NCI-H226 (cell line): ENCODE measurements at places on chromosomes 11 and 22.

- no peak for DNase-seq
Measured at GRCh38 chr11:111335549-111335948, 37.2 kb downstream of the POU2AF3 start.

DNA sequence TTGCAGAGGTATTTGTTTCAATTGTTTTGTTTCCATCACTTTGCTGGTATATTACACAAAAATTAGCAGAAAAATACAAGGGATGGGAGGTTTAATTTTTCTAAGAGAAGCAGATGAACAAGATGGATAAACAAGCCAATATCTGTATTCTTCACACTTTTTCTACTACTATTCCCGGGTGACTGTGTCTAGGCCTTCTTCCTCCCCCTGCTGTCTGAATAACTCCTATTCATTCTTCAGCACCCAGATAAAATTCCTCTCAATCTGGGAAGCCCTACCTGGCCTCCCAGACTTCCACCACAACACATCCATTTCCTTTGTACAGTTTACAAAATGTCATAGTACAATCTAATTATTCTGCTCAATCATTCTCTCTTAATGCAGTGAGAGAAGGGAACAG is 666.6 kb upstream of the TENM4 start:
- DNase-seq = no peak

DNA sequence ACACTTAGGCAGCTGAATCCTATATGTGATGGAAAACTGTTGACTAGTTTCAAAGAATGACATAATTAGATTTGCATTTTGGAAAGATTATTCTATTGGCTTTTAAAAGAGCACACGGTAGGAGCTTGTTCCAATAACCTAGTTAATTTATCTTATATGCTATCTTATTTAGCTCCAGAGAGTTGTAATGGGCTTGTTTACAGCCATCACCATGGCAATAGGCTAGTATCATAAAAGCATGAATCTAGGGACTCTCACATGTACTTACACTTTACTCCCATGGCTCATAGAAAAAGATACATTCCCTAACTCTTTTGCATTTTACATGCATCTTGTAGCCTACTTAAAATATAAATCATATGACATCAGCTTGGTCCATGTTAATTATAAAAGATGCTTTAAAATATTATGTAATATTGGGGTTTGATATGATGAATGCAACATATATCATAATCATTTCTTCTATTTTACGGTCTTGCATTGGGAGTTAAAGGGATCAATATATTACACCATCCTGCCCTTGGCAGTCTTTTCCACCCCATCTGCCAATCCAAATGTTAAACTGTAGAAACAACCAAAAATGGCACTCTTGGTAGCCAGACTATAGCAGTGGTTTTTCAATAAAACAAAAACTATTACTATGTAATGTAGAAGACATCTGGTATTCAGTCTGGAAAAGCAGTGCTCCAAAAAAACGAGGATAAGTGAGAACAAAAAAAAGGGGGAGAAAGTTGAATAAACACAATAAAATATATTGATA is 2254.0 kb downstream of the LRRC4C start:
- no peak for DNase-seq

- DNase-seq = no peak
Measured at GRCh38 chr11:13229136-13229535, 48.5 kb upstream of the BMAL1 start.

DNA sequence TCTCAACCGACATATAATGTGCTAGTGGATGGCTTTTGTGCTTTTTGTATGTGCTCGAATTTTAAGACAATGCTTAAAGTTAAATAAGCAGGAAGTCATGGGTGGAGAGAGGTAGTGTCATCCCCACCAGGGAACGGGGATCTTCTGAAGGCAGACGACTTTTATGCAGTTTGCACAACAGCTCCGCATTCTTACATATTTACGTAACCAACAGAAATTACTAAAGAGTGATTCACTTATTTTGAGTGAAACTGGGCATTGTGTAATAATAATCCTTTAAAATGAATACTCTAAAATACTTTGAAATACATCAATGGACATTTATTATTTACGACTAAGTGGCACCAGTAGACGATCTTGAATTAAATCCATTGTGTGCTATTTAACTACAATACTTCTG is 305.1 kb downstream of the CNTN5 start:
- DNase-seq = peak; percentile 94

GRCh38 chr22:42611051-42611450 is 3.6 kb downstream of the POLDIP3 start:
- DNase-seq = no peak

- no peak for DNase-seq
Measured at GRCh38 chr11:93063086-93063485, 93.6 kb downstream of the MTNR1B start.

DNA sequence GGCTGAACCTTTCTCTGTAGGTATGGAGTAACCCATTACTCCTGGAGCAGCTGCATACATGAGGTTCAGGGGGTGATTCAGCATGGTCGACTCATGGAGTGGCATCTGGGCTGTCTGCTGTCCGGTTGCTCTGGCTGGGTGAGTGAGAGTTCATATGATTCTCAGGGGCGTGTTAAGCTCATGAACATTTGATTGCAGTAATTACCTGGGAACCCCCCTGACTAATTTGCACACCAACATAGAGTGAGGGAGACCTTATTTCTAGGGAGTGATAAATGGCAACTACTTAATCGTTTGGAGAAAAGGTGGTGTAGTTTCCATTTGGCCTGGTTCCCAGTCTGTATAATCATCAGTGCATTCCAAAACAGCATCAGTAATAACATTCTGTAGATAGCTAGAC is 661.9 kb downstream of the ETS1 start:
- peak; percentile 64 for DNase-seq

DNA sequence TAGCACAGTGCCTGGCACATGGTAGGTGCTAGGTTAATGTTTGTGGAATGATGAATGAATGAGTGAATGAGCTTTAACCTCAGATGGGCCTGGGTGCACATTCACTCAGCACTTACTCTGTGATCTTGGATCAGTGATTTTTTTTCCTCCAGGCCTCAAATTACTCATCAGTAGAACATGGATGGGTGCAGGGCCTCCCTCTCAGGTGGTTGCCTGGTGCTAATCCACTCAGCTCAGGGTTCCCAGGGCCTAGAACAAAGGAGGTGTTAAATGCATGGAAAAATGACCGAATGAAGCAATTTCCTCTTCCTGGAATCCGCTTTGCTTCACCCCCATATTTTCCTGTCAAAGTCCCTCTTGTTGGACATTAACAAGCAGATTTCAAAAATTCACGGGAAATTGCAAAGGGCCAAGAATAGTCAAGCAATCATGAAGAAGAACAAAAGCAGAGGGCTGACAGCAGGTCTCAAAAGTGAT is 93.5 kb downstream of the MYEOV start:
- DNase-seq = no peak

GRCh38 chr22:29780748-29781676 is 13.8 kb downstream of the UQCR10 start:
- DNase-seq = peak; percentile 56

GRCh38 chr11:119599864-119600541 is 129.0 kb downstream of the NECTIN1 start:
- no peak for DNase-seq

DNA sequence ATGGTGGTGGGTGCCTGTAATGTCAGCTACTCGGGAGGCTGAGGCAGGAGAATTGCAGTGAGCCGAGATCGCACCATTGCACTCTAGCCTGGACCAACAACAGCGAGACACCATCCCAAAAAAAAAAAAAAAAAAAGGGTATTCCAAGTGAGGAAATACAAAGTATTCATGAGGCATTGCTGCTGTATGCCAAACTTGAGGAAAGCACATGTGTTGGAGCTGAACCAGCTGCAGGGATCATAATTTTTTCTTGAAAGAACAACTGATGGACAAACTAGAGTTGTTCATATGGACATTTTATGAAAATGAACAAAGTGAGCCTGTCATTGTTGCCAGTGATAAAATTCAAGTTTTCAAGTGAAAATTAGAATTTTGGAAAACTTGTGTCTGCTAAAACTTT is 15.8 kb downstream of the MARK2 start:
- DNase-seq = no peak

- no peak for DNase-seq
Measured at GRCh38 chr22:38572065-38572464, 2.1 kb upstream of the DMC1 start.

GRCh38 chr11:115623021-115623451 is 118.8 kb upstream of the CADM1 start:
- DNase-seq = peak; percentile 51

GRCh38 chr11:2530131-2530854 is 85.5 kb downstream of the KCNQ1 start:
- no peak for DNase-seq

GRCh38 chr11:3860375-3860774 is 4.9 kb downstream of the STIM1 start:
- DNase-seq = no peak

DNA sequence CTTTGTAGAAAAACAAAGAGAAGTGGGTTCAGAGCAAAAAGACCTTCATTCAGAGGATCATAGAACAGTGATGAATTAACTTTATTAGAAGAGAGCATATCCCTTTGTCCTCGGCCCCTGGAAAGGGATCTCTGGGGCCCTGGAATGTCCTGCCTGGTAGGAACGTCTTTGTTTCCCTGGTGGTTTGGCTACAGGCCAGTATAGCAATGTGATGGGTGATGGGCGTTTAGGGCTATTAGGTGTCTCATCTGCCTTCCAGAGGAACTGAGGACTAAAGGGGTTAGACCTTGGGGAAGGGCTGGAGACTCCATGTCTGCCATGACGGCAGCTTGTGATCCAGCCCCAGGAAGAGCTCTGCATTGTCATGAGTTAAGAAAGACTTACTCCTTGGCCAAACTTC is 9.1 kb downstream of the APOL4 start:
- DNase-seq = no peak

DNA sequence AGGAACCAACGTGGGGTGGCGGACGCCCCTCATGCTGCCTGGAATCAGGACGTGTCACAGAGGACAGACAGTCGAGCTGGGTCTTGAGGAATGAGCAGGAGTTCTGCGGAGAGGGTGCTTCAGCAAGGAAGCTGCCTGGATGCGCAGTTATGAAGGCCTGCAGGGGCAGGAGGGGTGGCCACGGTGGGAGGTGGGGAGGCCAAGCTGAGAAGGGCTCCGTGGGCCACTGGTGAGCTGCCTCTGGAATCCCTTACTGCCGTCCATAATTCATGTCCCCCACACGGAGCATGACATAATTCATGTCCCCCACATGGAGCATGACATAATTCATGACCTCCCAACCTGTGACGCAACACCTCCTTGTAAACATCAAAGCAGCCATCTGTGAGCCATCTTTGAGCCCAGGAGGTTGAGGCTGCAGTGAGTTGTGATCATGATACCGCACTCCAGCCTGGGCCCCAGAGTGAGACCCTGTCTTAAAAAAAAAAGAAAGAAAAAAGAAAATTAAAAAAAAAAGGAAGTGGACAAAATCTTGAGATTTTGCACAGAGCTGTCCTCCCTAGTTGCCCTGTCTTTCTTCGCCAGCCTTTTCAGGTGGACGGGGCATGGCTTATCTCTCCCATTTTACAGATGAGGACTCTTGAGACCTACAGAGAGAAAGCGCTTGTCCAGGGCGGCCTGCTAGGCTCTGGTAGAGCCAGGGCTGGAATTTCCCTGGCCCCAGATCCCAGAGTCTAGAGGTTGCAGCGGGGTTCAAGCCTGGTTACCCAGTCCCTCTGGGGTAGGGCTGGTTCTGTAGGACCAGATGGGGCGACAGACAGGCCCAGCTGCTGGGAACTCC is 24.3 kb upstream of the PICK1 start:
- DNase-seq = no peak
